Stimulated activated CD4-positive, alpha-beta T cell treated with anti-CD3 and anti-CD28 coated beads, Interleukin-4, amount 100 ng/mL, for 24 hours (primary cell): ENCODE measurements at places on chromosomes 7 and 10.

DNA sequence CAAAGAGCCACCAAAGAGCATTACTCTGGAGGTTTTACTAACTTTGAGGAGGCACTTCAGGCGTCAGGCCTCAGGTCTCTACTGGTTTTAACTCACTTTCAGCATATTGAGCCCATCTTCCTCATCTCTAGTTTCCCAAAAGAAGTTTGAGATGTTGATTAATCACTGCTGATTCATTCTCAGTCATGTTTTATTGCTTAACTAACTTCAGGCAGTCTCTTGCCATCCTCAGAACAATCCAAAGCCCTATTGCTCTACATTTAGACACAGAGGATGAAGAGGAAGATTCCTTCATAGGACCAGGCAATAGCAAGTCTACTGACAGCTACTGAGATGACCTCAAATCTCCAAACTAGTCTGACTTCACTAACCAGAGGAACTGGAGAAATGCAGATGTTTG lies 39.1 kb upstream of the BET1 start:
- no peak for DNase-seq

DNA sequence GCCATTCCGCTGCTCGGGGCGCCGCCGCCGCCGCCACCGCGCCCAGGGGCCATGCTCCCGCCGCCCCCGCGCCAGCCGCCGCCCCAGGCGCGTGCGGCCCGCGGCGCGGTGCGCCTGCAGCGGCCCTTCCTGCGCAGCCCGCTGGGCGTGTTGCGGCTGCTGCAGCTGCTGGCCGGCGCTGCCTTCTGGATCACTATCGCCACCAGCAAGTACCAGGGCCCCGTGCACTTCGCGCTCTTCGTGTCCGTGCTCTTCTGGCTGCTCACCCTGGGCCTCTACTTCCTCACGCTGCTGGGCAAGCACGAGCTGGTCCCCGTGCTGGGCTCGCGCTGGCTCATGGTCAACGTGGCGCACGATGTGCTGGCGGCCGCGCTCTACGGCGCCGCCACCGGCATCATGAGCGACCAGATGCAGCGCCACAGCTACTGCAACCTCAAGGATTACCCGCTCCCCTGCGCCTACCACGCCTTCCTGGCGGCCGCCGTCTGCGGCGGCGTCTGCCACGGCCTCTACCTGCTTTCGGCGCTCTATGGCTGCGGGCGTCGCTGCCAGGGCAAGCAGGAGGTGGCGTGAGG lies 383 bp downstream of the MARVELD1 start:
- peak; percentile 50 for DNase-seq

GRCh38 chr7:123871998-123872867 lies 27.3 kb downstream of the HYAL4 start:
- peak; percentile 31 for DNase-seq

- no peak for DNase-seq
Measured at GRCh38 chr10:75378379-75378778, 23.2 kb downstream of the ZNF503 start.

- no peak for DNase-seq
Measured at GRCh38 chr7:158957510-158957906, 101.2 kb downstream of the DYNC2I1 start.

- DNase-seq = peak; percentile 57
Measured at GRCh38 chr10:12214763-12215218, 18.8 kb downstream of the CDC123 start.

- no peak for DNase-seq
Measured at GRCh38 chr10:93039721-93040120, 20.9 kb upstream of the CYP26C1 start.

DNA sequence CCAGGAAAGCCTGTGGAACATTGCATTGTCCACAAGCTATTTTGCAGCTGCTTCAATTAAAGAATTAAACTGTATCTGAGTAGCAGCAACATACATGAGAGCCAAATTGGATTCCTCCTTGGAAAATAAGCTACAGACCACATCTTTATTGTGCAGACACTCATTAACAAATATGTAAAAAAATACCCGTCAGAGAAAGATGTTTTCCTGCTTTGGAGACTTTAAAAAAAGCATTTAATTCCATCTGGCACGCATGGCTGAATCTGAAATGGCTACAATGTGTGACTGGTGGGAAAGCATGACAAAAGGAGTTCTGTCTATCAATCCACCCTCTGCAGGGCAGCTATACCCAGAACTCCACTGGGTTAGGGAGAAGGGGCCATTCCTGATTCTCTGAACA lies 73.1 kb upstream of the HPS1 start:
- DNase-seq = no peak

- DNase-seq = no peak
Measured at GRCh38 chr10:100655760-100656421, 89.5 kb upstream of the PAX2 start.

GRCh38 chr10:22427890-22428571 lies 82.7 kb downstream of the SPAG6 start:
- DNase-seq = no peak

GRCh38 chr7:128757203-128757602 lies 18.0 kb downstream of the CALU start:
- no peak for DNase-seq

DNA sequence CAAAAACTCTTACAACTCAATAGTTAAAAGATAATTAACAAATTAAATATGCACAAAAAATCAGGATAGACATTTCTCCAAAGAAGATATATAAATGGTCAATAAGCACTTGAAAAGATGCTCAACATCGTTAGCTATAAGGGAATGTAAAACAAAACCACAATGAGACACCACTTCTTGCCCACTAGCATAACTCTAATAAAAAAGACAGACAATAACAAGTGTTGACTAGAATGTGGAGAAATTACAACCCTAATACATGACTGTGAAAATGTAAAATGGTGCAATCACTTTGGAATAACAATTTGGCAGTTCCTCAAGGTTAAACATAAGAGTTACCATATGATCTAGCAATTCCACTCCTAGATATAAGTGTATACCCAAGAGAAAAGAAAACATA lies 74.3 kb upstream of the PCGF5 start:
- no peak for DNase-seq

DNA sequence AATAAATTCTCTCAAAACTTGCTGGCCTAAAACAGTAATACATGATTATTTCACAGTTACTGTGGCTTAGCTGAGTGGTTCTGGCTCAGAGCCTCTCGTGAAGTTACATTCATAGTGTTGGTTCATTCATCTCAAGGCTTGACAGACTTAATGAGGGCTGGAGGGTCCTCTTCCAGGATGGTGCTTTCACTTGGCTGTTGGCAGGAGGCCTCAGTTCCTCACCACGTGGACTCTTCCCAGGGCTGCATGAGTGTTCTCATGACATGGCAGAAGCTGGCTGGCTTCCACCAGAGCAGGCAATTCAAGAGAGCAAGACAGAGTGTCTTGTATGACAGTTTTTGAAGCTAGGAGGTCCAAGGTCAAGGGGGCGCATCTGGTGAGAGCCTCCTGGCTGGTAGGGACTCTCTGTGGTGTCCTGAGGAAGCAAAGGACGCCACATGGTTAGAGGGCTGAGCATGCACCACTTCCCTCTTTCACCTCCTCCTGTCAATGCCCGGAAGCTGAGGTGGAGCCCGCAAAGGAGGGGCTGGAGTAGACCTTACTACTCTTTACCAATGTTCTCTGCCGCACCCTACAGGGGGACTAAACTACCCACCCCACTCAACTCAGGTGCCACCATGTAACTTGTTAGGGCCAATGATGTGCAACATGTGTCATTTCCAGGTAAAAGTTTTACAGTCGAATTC lies 58.2 kb upstream of the YAE1 start:
- no peak for DNase-seq

DNA sequence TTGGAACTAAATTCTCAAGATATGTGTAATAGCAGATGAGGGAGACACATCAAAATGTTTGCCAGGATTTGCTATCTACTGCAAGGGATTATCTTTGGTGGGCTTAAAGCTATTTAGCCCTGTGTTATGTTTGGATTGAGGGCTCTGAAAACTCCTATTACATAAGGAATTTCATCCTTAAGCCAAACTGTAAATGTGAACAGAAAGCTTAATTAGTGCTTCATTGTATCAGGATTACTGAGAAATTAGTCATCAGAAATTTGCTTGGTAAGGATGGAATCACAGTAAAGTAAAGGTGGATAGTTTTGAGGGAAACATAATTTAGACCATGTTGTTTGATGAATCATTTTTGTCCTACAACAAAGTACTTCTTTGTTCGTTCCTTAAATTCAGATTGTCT lies 8.3 kb downstream of the ANKRD7 start:
- DNase-seq = no peak

- no peak for DNase-seq
Measured at GRCh38 chr7:25897261-25897782, 254.7 kb upstream of the NFE2L3 start.

DNA sequence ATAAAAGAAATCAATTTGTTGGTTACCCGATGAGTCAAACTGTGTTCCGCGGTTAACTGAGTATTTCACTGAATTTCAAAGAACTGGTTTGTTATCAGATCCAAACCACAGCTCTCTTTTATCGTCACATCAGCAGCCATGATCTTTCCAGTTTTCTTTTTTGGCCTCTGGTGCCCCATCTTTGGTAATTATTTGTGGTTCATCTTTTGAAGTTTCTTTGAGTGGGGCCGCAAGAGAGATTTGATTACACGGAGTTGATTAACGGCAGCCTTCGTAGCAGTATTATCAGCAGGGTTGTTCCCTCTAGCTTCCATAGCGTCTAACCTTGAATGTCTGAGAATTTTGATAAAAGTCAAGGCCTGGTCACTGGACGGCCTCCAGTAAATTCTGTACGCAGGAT lies 154.9 kb upstream of the TNRC18 start:
- DNase-seq = no peak

DNA sequence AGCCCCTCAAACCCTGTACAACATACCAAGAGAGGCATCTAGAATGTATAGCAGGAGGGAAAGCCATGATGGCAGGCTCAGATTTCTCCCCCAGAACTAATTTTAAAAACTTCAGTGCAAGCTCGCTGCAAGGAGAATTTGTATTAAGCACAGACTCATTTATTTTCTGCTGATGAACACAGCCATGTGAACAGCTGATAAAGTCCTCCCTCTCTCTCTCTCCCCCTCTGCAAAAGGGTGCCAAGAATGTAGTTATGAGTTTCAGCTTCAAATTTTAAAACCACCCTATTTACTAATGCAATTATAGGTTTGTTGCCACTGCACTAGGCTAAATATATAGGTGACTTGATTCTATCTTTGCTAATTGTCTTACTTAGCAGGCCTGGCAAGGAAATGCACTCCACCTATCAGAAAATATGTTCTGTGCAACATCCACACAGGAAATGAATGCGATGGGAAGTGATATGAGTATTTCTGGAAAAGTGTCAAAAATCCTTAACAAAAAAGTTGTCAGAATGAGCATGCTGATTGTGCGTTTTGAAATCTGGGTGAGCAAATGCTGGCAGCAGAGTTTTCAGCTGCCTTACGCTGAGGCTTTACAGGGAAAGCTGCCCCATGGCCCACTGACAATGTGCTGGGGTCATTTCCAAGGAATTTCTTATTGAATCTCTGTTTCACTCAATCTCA lies 43.4 kb upstream of the GHITM start:
- no peak for DNase-seq

DNA sequence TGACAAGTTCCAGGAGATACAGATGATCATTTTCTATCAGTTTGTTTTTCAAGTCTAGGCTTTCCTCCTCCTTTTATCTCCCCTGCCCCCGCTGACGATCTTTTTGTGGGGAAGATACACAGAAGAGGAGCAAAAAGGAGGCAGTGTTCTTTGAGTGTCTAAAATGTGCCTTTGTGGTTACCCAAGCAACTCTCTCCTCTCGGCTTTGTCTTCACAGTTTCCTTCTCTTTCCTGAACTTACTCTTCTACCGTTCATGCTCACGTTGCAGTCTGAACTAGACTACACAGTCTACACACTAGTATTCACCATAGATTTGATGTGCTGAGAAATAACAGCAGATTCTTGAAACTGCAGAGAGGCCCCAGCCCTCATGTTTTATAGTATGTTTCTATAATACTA lies 23.6 kb downstream of the CEP41 start:
- DNase-seq = no peak

DNA sequence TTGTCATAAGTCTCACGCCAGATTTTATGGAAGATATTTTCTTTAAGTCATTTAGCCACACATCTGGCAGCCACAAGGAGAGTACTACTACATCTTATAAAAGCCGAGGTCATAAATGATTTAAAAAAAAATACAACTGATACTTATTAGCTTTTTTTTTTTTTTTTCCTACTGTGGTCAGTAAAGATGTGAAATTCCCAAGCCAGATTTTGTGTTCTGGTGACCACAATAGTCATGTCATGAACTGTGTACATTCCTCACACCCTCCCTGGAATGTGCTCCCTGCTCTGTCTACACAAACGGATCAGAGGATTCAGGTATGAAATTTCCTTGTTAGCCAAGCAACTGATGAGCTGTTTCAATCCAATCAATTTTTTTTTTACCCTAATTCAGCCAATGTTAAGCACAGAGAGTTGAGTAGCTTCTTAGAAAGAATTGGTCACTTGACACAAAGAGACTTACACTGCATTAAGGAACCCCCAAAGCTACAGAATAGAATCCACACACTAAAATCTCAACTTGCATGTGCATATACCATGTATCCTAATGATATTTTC lies 54.7 kb downstream of the CHRM2 start:
- no peak for DNase-seq

- DNase-seq = no peak
Measured at GRCh38 chr7:42274053-42274452, 37.0 kb upstream of the GLI3 start.

DNA sequence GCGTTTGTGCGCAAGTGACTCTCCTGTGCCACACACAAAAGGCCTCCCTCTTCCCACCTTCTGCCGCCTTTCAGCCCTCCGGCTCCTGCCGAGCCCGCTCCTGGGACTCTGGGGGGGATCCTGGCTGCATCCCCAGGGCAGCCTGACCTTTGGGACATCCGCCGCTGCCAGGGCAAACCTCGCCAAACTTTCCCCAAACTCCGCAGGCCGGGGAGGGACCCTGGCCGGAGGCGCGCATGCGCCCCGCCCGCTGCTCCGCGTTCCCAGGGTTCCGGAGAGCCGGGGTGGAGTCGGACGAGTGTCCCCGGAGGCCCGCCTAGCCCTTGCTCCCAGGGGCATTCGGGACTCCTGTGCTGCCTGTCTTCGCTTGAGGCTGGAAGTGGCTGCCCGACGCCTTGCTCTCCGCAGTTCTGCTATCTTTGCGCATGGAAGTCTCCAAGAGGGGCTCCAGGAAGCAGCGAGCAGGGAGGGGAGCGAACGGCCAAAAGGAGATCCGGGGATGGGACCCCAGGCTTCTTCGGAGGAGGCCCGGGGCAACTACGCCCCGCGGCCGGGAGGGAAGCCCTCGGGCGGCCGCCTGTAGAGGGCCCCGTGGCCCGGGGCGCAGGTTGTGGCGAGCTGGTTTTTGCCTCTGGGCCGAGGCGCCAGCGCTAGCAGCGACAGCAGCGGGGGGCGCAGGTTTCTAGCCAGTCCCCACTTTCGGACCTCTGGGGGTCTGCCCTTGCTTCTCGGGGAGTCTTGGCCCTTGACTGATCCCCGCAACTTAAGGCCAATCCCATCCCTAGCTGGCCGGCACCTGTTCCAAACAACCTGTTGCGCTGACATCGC lies 7.0 kb downstream of the PTF1A start:
- DNase-seq = no peak
